NCI-H345 (cell line): ENCODE measurements at places on chromosomes 4 and X.

GRCh38 chr4:113584407-113585150 is 177.0 kb downstream of the CAMK2D start:
- no peak for DNase-seq

DNA sequence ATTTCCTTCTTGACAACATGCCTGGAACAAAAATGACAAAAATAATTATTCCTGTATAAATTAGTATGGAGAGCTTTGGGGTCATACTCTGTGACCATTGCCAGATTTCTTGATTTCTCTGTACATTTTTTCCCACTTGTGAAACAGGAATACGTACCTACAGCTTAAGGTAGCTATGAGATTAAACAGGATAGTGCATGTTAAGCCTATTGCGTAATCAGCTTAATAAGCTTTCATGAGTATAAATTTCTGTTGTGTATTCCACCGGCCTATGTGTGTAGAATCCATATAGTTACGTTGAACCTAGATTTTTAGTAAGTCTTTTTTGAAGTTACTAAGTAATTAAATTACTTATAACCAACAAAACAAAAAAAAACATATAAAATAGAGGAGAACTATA is 334.9 kb downstream of the DCTD start:
- no peak for DNase-seq

GRCh38 chr4:140014284-140014683 is 139.7 kb downstream of the MAML3 start:
- no peak for DNase-seq

- peak; percentile 82 for DNase-seq
Observed at GRCh38 chrX:47623540-47624027, 3.9 kb upstream of the SYN1 start.

- DNase-seq, result peak; percentile 25
Observed at GRCh38 chr4:169566021-169566818, 46.2 kb downstream of the NEK1 start.

GRCh38 chr4:55435141-55435841 is 39.5 kb downstream of the TMEM165 start:
- no peak for DNase-seq

GRCh38 chr4:4673070-4673469 is 131.2 kb upstream of the STX18 start:
- DNase-seq, result peak; percentile 4

- DNase-seq, result no peak
Observed at GRCh38 chr4:25672756-25673155, 17.1 kb downstream of the SLC34A2 start.

- DNase-seq, result no peak
Observed at GRCh38 chrX:68440940-68441339, 7.6 kb upstream of the OPHN1 start.

DNA sequence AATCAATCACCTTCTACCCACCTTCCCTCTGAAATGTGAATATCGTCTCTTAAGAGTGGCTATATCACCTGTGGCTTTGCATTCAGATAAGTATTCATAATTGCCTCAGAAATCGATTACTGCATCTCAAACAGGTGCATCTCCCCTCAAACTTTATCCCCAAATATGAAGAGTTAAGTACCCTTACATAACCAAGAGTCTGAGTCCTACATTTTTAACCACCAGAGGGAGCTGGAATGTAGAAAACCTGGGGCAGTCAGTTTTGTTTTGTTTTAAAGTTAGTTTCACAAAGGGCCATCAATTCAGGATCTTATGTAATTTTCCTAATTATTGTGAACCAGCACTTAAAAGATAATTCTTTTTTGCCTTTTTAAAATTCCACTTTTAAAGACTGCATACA is 5.7 kb downstream of the TCEANC start:
- peak; percentile 50 for DNase-seq

DNA sequence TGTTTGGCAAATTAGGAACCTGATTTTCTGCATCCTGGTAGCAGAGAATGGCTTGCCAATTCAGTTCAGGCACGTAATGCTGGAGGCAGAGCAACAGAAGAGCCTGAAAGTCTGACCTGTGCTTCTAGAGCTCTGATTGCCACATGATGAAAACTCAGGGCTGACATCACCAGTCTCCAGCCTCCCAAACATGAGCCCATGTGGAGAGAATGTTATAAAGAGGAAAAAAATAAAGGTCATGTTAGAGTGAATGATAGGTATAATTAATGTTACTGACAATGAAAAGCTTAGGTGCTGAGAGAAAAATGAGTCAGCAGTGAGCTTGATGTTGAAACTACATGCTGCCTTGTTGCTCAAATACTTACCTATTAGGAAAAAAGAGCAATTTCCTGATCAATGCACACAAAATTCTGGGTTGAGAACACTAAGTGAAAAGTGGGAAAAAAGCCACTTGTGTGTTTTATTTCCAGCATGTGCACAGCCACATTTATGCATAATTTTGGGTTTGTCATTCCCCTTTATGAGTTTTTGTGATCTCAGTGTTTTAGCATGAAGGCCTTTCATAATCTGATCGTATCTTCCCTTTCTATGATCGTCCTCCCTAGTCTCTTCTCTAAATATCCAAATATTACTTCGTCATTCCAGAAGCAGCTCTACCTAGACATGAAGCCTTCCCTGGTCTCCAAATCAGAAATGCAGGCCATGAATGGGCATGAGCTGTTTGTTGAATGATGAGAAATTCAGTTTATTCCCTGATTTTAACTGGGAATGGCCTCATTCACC is 113.3 kb upstream of the CPEB2 start:
- DNase-seq, result no peak

DNA sequence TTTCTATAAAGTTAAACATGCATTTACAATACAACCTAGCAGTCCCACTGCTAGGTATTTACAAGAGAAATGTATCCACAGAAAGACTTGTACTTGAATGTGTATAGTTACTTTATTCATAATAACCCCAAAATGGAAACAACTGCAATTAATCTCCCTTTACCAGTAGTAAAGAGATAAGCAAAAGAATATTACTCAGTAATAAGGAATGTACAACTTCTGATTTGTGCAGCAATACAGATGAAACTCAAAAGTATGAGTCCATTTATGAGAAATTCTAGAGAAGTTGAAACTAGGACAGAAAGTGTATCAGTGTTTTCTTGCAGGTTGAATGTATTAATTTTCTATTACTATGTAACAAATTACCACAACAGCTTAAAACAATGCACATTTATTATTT is 15.2 kb downstream of the USP53 start:
- DNase-seq, result no peak

DNA sequence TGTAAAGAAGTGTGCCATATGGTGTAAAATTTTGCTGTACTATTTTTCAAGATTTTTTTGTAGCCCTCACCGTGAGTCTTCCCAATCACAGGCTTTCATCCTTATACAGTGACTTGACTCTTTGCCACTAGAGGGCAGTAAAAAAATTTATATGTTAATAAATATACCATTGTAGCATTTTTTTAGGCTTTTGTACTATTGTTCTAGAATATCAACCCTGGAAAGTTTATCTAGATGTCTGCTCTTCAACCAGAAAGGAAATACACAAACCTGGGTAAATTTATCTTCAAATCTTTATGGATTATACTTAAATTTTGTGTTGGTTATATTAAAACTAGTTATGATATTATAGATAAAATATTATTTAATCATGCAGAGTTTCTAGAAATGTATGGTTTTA is 235.3 kb downstream of the TENM3 start:
- peak; percentile 57 for DNase-seq

GRCh38 chr4:156815717-156816359 is 155.8 kb downstream of the PDGFC start:
- DNase-seq, result peak; percentile 83

DNA sequence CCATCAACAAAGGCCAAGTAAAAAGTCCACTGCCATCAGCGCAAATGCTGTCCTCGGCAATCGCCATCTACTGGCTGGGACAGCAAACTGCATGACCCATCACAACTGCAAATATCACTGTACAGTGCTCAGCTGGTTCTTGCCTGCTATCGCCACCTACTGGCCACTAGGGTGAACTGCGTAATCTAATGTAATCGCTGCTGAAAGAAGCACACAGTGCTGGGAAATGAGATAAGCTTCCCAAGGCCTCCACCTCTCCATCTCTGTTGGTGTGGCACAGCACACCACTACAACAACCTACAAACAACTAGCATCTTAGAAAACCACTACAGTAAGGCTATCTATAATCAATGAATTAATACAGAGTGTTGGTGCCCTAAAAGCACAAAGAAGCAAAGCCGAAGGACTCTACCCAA is 298.3 kb downstream of the TEX13A start:
- DNase-seq, result peak; percentile 36

DNA sequence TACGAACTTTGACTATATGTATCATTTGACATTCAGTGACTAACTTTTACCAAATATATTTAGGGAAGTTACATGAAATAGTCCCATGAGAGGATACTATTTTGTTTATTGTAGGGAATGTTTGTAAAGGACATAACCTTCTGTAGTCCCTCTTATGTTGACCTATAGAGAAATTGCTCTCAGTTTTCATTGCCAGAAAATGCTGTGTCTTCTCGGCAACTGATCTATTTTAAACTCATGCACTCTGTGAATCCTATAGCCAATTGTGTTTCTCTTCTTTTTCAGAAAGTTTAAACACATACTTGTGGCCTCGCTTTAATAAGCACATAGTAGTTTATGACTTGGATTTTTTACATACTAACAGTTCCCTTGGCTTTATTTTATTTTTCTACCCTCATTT is 38.2 kb downstream of the DMP1 start:
- no peak for DNase-seq

DNA sequence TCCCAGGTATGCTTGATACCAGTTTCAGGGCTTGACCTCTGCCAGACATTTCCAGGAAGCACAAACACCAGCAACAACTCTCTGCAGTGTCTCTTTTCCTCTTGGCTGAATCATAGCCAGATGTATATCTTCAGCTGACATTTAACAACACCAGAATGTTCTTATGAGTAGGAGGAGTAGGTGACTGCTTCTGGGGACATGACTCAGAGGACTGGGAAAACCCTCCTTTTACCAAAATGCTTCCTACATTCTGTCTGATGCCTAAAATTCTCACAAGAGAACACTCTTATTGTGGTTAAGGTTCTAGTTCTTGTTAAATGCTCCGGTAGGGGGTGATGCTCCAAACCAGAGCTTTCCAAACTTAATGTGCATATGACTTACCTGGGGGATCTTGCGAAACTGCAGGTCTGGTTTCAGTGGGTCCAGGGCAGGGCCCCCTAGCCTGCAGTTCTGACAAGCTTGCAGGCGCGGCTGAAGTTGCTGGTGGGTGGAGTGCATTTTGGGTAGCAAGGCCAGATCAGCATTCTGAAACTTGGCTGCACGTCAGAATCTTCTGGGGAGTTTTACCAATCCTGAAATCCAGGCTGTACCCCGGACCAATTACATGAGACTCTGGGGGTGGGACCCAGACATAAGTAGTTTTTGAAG is 329.3 kb upstream of the RPS6KA3 start:
- no peak for DNase-seq

- DNase-seq, result no peak
Observed at GRCh38 chrX:1464041-1464970, 11.6 kb upstream of the ASMTL start.

DNA sequence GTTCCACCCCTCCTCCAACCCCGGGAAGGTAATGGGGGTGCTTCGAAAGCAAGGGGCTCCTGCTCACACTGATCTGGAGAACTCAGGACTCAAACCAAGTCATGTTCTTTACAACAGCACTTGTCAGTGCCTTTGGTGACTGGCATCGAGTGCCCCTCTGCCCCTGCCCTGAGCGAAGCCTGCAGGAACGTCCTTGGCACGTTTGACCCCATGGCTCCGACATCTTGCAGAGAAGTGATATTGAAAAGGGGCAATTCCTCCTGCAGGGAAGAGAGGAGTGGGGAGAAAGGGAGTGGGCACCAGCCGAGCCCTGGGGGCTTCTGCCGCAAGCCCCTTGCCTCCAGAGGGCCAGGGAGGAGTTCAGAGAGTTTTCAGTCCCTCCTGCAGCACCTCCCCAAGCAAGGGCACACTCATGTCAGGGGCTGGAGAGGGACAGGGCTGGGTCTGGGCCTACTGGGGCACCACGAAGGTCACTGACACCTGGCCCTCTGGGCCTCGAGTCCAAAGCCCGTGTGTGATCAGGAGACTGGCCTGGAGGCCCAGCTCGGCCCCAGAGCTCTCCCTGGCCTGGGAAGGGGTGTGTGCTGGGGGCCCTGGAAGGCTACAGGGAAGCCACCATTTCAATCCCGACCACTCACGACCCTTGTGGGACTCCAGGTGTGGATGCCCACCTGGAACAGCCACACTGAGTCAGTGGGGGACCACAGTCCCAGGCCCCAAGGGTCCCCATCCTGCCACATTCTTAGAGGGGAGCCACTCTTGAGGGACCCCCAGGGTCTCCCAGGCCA is 94.9 kb upstream of the NKX1-1 start:
- no peak for DNase-seq

GRCh38 chr4:26557164-26557563 is 26.7 kb upstream of the TBC1D19 start:
- no peak for DNase-seq

- no peak for DNase-seq
Observed at GRCh38 chrX:22969411-22969810, 30.3 kb upstream of the DDX53 start.

GRCh38 chr4:52838729-52839586 is 23.2 kb upstream of the RASL11B start:
- no peak for DNase-seq

- no peak for DNase-seq
Observed at GRCh38 chr4:121535351-121535750, 154.5 kb upstream of the QRFPR start.

DNA sequence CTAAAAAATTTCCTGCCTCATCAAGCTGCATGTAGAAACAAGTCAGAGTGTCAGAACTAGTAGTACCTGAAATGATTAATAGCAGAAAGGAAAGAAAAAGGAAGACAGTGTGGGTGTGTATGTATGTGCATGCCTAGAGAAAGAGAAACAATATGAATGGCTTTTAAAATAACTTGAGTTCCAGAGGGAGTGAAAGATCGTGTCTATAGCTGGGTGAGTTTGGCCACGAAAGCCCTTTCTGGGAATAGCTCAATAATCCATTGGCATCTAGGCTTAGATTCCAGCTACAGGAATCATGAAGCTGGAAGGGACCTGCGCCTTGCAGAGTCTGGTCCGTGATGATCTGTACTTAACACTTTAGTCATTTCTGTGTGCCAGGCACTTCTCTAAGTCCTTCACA is 195.6 kb downstream of the RAPGEF2 start:
- DNase-seq, result no peak

DNA sequence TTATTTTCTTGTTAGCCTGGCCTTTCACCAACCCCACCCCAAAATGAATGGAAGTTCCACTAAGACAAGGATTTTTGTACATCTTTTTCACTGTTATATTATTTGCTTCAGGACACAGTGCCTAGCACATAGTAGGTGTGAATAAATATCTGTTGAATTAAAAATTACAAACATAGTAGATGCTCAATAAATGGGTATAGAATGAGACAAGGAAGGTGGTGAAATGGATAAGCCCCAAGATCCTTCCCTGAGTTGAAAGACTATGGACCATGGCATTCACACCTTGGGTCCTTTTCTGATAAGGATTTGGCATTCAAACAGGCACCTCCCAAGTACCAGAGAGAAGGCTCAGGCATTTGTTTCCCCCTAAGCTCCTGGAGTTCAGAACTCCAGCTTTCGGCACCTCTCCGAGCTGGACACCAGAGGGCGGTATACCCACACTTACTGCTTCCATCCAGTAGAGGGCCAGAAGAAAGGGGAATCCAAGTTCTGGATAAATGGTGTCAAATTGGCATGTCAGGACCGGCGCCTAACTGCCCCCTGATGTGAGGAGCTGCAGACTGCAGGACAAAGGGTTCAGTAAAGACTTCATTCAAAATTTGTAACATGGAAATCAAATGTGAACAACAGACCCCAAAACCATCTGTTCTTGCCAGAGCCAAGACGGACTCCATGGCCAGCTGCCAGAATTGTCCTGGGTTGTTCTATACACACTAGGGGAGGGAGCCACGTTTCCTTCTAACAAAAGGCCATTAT is 193.0 kb downstream of the GPC3 start:
- DNase-seq, result peak; percentile 83

- no peak for DNase-seq
Observed at GRCh38 chrX:128691872-128692271, 639.7 kb upstream of the ACTRT1 start.
